ENCODE measurements at places on chromosomes 11 and 22.

GRCh38 chr11:61275191-61275590 is 19.9 kb downstream of the VWCE start:
- no peak for DNase-seq

DNA sequence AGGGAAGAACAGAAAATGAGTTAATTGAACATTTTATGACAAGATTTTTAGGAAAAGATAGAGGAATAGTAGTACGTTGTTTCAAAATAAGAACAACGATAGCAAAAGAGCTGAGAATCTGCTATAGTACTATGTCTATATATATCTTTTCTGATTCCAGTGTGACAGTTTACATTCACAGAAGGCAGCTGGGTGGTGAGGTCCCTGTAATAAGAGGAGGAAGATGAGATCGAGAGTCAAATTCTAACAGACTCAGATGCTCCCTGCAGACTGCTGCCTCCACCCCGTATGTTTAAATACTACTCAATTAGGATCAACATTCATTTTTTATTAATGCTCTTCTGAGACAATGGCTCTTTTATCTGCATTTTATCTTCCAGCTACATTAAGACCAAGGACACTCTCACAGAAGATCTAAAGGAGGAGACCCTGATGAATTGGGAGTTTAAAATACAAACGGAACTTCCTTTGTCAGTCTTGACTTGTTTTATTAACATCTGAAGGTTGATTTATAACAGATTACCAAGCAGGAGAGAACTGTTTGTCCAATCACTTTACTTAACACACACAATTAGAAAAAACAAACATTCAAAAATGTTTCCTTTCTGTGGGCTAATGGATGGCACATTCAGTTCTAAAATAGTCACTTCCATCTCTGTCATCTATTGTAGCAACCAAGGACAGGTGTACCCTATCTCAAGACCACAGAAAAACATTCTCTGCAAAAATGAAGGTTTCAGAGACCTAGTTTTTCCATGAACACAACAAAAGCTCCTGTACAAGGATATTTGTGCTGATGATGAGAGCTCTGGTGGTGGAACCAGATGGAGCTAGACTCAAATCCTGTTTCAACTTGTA is 240.2 kb downstream of the CADM1 start:
- DNase-seq = no peak

- DNase-seq = no peak
Observed at GRCh38 chr11:72777755-72778278, 16.0 kb downstream of the STARD10 start.

DNA sequence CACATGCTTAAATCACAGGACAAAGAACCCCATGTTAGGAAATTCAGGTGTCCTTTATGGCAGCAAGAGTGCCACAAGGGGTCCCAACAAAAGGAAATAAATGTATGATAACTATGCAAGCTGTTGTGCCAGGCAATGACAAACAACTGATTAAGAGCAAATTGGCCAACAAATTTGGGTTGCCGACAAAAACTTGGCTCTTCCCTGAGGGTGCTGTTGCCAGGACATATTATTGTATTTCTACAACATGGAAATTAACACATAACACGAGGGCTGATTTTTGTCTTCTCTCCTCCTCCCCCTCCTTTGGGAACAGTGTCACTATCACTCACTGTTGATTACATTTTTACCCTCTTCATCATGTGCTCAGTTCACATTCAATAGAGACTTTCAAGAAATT is 56.0 kb downstream of the LRRC4C start:
- DNase-seq = no peak

- DNase-seq = no peak
Observed at GRCh38 chr22:47092896-47093311, 330.5 kb downstream of the TBC1D22A start.
